ENCODE measurements at places on chromosomes 1 and 21.

GRCh38 chr1:93257889-93258288 is 77.4 kb downstream of the CCDC18 start:
- no peak for DNase-seq

GRCh38 chr1:22870201-22870871 is 102.3 kb downstream of the LACTBL1 start:
- no peak for DNase-seq

DNA sequence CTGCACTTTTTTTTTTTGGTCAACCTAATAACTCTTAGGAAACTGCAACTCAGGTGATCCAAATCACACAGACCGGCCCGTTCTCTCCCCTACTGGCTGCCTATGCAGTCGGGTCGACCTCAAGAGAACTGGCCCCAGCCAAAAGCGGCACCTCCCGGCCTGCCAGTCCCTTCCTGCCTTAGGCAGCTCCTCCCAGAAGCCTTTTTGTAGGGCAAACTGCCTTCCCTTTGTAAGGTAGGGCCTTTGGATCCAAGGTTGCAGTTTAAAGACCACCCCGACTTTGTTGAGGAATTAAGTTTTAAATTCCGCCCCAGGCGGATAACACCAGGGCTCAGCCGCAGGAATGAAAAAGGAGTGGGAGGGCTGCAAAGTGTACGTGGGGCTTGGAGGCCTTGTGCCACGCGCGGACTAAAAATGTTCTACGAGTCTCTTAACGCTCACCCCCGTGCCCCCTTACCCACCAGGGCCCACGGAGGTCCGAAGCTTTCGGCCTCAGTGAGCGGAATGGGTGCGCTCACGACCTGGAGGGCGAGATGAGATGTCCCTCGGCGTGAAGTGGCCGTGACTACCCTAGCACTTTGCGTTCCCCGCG is 642 bp upstream of the ST3GAL3 start:
- DNase-seq: peak; percentile 31

- no peak for DNase-seq
These were observed 27.4 kb downstream of the VANGL1 start for GRCh38 chr1:115669002-115669673.

DNA sequence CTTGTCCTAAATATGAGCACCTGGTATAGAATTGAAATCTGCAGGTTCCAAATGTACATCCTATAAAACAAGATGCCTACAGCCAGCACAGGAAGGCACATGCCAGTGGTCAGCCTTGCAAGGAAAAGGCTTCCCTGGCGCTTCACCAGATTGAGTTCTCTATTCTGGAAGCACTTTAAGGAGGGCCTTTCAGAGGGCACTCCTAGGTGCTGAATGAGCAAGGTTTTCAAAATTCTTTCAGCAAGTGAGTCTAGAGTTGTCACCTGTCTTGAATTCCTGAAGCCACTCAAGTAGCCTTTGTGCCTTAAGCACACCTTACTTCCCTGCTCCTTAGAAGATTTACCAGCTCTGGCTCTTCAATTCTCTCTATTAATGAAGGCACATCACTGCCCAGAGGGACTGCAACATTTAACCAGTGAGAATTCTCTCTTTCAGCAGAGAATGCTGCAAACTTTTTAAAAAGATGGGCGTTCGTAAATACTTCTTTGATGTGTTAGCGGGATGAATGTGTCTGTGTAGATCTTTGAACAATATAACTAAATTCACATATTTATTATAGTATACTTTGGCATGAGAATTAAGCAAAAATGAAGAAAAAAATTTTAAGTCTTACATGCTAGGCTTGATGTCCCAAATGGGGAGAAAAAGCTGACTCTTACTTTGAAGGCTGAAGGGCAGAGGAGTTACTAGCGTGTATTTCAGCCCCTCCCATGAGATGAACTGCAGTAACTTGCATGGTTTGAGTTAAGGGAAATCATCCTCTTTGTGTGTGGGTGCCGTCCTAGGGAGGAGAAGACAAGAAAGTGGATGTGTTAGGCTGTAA is 162.0 kb downstream of the NTPCR start:
- no peak for DNase-seq

- DNase-seq: no peak
These were observed 42.3 kb upstream of the SYT14 start for GRCh38 chr1:209895709-209896108.

- DNase-seq: no peak
These were observed 109.6 kb downstream of the SLC45A1 start for GRCh38 chr1:8427493-8427892.

DNA sequence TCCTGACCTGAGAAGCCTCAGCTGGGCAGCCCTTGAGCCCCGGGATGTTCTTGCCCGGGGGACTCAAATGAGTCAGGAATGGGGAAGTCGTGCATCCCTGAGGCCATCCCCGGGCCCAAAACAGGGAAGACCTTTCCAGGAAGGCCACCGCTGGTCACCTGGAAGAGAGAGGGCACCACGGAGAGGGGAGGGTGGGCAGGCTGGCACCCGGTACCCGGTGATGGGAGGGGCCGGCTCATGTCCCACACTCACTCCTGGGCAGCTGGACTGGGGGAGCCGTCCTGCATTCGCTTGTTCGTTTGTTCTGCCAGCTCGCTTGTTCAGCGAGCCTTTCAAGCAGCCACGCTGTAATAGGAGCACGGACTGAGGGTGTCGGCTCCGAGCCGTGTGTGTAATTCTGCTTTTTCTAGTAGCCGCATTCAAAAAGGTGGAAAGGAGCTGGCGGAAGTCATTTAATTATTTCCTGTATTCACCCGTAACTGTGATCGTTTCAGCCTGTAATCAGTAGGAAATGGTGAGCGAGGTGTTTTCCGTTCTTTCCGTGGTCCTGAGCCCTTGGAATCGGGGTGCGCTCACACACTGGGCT is 48.4 kb upstream of the CCDC27 start:
- no peak for DNase-seq

- DNase-seq: peak; percentile 70
These were observed at the start of gene FAM89A for GRCh38 chr1:231040019-231040799. Gene FAM89A, minus strand, starts transcription at chr1:231040254. Its CDS starts 43 bp downstream, at chr1:231040211.

DNA sequence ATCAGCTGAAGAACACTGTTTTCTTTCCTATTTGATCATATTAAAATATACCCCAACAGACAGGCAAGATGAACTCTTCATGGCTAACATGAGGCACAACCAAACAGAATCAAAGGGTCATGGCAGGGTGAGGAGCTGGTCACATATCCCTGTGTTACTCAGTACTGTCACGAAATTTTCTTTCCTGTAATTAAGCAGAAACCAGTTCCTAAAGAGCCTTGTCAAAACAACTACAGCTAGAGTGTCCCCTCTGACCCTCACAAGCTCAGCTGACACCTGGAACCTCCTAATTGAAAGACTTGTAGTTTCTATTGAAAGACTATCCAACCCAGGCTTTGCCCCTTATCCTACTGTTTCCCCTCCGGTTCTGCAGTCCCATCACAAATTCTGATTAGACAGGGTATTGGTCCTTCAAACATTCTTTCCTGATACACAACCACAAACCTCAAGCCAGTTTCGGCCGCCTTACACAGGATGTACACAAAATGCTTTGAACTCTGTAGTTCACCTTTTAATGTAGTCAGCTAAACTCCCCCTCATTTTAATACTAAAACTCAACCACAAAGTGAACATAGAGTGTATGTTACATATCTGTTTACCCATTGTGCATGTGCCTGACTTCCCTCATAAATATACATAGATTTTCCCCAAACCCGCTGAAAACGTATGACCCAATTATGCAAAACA is 651.9 kb downstream of the MRPL39 start:
- DNase-seq: no peak

DNA sequence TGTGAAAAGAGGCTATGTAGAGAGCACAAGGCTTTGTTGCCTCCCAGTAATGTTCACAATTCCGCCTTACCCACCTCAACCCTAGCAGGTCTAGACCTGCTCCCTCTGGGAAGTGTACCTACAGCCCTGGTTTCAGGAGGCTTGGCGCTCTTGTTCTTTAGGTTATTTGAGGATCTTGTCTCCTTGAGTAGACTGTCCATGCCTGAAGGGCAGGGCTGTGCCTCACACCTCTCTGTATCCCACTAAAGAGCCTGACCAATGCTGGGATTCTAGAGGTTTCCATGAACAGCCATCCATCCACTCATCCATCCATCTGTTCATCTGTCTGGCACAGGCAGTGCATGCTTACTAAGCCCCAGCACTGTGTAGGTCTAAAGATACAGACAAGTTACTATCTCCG is 1.0 kb downstream of the RAB7B start:
- DNase-seq: no peak

GRCh38 chr1:183567584-183567983 is 22.7 kb downstream of the NCF2 start:
- DNase-seq: no peak

GRCh38 chr1:98373056-98373455 is 288.5 kb upstream of the SNX7 start:
- DNase-seq: no peak

DNA sequence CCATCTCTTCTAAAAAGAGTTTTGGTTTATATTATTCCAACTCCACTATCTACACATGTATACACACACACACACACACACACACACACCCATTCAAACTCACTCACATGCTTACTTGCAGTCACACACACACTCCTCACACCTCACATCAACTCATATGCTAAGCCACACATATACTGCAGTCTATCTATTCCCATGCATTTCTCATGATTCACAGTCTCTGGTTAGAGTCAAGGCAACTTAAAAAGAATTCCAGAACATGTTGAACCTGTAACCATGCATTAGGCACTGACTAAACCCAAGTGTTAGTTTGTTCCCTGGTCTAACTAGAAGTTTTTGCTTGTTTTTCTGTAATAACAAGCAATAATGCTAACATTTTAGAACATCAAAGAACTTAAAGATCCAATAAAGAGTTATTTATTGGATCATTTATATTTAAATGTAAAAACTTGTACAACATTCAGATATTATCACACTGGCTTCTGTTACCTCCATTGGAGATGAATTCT is 931.1 kb downstream of the PLA2G4A start:
- DNase-seq: no peak

- DNase-seq: no peak
These were observed 478.2 kb downstream of the NPHP4 start for GRCh38 chr1:5513846-5514526.

DNA sequence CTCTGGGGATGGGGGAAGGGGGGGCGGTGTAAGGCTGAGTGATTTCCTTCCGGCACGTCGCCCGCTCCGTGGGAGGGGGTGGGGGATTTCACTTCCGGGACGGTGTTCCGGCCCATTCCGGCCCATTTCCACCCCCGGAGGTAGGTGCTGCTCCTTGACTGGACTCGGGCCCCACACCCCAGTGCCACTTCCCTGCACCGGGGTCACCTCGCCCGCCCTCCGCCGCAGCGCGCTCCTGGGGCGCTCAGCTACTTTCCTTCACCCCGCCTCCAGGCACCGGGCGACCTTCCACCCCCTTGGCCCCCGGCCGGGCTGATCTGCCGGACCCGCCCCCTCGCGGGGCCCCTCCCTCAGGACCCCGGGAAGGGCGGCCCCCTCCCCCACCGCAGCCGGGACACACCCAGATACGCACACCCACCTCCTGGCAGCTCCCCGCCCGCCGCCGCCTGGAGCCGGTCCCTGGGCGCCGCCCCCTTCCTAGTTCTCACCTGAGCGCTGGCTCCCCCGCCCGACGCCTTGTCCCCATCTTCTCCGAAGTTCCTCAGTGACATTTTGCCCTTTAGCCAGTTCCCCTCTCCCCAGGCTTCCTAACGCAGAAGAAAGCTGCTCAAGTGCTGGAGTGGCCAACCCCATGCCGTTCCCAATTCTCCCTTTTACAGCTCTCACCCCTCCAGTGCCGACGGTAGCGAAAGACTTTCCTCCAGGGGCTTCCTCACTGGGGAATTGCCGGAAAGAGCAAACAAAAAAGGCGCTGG is at the start of gene ZBTB37:
ZBTB37 (plus strand) TSS at position 115 of the 755 bp plus-strand sequence. CDS start 1,846 bp downstream, outside the sequence.
- peak; percentile 93 for DNase-seq

DNA sequence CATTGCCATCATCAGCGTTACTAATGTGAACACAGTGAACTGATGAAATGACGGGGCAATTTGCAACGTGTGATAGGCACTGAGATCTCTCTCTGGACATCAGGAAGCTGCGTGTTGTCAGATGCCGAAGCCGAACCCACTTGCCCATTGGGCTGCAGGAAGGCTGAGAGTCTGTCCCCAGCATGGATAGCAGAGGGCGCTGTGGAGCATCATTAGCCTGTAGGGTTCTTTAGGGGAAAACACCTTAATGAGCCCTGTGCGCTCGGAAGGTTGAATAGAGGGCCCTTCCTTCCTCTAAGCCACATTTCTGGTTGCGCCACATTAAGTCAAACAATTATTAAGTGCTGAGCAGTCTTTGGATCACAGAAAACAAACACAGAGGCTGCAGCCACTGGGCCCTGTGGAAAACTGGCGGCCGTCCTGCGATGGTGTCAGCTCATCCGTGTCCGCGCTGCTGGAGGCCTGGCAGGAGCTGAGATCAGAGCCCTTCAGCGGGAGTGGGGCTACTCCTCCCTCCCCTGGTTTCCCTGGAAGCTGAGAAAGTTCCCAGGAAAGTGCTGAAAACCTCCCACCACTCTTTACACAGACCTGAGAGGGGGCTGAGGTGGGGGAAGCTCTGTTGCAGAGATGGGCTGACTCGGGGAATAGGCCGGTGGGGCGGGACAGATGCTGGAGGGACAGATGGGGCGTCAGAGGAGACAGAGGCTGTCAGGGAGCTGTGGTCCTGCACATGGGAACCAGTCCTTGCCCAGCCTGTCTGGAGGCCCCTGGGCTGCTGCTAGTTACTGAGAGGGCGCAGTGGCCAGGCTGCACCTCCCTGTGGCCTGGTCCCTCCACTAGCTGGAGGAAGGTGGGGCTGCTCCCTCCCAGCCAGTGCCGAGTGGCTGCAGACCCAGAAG is 12.7 kb downstream of the TFF2 start:
- DNase-seq: peak; percentile 76

GRCh38 chr1:2983319-2983705 is 38.0 kb upstream of the ACTRT2 start:
- no peak for DNase-seq

DNA sequence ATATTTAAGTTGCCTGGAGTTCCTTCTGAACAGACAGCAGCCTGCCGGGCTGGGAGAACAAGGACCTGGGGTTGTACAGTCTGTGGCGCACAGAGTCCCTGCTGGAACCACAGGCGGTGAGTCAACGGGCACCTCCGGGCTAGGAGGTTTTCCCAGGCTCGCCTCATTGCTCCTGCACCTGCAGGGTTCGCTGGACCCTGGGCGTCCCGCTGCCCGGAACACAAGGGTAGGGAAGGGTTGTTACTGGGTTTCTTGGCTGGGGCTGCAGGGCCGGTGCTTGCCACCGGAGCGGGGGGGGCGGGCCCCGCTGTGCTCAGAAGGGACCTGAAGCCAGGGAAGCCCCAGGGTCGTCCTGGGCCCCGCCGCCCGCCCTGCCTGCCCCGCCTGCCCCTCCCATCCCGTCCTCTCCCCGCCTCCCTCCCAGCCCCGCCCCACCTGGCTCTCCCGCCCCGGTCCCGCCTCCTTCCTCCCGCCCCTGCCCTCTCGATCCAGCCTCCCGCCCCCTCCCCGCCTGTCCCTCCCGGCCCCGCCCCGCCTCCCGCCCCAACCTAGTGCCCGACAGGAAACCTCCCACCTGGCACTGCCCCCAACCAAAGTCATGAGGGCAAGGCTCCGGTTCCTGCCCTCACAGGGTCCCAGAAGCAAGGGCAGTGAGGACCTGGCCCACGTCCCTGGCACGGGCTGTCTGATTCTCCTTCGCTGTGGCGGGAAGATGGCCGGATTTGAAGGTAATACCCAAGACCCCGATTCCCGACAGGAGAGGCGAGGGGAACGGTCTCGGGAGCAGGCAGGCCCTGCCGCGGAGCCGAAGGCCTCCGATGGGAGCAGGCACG is 6.8 kb downstream of the JMJD4 start:
- DNase-seq: peak; percentile 67
